ENCODE measurements at places on chromosomes 6 and 20.

- DNase-seq = no peak
Observed at GRCh38 chr6:158729906-158730540, 80.2 kb downstream of the SYTL3 start.

DNA sequence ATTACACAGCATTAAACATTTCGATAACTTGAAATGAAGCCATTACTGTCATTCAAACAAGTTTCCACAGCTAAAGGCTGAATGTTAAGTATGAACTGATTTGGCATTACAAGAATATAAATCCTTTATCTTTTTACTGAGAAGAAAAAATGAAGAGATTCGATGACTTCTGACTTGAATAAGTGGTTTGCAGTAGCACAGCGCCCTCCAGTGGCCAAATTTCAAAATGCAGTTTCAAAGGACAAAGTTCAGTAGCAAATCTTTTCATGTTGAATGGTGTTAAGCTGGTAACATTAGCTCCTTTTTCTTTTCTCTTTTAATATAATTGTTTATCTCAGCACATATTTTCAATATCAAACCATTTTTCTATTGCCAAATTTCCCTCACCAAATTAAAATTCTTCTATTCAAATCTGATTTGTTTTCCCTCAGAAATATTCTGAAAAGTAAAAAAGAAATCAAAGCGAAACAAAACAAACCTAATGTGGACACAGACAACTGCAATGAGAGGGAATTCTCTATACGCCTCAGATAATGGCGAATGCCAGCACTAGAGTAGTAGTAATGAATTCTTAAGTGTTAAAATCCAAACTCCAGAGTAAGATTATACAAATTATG lies 145.7 kb downstream of the BTBD9 start:
- no peak for DNase-seq

DNA sequence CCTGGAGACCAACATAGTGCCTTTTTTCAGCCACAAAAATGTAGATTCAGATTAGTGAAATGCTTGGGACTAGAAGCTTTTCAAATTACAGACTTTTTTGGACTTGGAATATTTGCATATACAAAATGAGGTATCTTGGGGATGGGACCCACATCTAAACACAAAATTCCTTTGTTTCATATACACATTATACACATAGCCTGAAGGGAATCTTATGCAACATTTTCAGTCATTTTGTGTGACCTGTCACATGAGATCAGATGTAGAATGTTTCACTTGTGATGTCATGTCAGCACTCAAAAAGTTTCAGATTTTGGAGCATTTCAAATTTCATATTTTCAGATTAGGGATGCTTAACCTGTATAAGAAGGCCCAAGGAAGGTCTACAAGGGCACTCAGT lies 44.5 kb upstream of the ALDH8A1 start:
- no peak for DNase-seq

- no peak for DNase-seq
Observed at GRCh38 chr6:70112716-70113115, 190.2 kb downstream of the COL9A1 start.

GRCh38 chr6:154604119-154604518 lies 93.6 kb upstream of the CNKSR3 start:
- DNase-seq = no peak

DNA sequence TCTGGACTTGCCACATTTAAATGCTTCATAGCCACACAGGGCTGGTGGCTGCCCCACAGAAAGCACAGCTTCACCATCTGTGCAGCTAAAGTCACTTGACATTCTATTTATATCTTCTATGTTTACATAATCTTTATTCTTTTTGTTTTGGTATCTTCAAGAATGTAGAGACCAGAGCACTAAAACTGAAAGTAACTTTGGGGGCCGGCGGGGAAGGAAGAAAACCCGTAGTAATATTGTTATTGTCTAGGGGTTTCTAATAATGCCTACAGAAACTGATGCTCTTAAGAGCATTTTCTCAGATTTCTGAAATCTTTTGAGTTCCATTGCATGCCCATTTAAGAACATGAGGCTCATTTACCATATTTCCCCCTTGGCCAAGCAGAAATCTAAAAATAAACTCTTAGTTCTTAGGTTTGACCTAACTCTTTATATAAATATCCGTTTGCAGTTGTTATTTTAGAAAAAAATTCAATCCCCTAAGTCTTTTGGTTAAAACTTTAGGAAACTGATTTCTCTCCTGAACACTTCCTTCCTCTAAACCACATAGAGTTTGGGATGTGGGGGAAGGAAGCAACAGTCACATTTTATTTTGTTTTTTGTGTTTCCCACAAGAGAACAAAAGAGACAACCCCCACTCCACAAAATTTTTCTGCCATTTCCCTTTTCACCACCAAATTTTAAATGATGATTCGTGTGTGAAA lies 207.6 kb downstream of the OGFRL1 start:
- DNase-seq = no peak

DNA sequence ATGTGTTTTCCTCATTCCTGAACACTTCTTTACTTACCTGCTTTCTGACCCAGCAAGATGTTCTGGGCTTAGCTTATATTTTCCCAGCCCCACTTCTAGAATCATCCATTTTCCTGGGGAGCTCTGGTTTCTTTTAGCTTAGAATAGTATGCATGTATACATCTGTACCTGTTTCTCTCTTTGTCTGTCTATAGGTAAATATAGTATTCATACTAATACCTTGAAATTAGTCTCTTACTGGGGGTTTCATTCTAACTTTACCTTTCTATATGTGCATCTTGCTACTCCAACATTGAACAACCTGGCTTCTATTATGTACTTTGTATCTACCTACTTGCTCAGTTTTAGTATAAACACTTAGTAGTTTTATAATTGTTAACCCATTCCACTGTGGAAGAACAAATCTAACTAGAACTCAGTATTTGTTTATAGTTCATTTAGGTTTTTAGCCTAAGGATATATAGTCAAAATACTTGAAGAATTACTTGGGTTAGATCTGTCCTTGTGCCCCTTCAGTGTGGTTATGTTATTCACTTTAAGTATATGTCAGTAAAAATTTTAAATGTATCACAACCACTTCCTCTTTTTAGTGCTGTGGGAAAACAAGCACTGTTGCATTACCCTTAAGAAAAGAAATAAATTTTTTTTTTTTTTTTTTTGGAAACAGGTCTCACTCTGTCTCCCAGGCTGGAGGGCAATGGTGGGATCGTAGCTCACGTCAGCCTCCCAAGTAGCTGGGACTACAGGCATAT lies 54.0 kb downstream of the ASXL1 start:
- DNase-seq = peak; percentile 7

DNA sequence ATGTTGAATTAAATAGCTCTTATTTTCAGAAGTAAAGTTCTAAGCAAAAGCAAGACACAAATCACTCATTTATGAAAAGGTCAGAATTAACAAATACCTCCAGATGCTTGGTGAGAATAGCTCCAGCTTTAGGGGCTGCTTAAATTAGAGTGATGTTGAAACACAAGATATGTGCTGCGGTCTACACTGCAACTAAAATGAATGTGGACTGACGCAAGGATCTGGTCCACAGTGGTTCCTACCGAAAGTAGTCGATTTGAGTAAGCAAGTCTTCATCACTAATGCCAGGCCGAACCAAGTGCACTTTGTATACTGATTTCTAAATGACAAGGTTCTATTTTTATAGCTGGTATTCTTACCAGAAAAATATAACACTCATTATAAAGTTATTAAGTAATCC lies 96.3 kb downstream of the PRDM1 start:
- DNase-seq = no peak

Data from GF-D8 (cell line).